ENCODE measurements at places on chromosomes 4 and X.

- no peaks in the 10 kb centered on the region for H3K27me3 ChIP-seq
- no peaks in the 10 kb centered on the region for H3K36me3 ChIP-seq
- no peak overlapping the region for H3K4me3 ChIP-seq
- no peak overlapping the region for H3K27ac ChIP-seq
Measured at GRCh38 chr4:182133033-182133432, 110.2 kb upstream of the TENM3 start.

DNA sequence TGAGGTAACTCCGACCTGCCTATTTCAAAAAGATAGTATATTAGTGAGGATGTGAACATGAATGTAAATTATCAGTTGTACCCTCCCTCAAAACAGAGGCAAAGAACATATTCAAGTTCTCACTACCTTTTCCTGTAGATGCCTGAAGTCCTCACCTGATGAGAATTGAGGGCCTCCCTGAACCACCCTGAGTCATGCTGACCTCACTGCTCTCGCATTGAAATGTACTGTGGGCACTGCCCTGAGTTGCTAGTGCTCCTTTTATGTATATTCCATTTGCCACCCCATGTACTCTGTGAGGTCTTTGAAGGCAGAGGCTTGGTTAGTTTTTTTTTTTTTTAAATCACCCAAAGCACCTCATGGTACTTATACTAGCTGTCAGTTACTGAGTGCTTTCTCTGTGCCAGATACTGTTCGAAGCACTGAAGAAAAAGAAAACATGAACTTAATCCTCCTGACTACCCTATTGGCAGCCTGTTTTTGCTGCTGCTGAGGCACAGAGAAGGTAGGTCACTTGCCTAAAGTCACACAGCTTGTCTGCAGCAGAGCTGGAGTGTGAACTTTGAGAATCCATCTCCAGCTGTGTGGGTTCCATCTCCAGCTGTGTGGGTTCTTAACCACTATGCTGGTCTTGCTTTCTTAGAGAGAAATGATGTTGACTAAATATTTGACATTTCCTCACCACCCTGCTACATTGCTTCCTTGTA is 253.1 kb upstream of the GPC4 start:
- H3K27me3 ChIP-seq = no peaks in the 10 kb centered on the region
- no peaks in the 10 kb centered on the region for H3K36me3 ChIP-seq
- H3K4me1 ChIP-seq = peaks cover 11% of the 10 kb centered on the region
- H3K27ac ChIP-seq = no peak overlapping the region
- H3K4me3 ChIP-seq = no peak overlapping the region
- peak; percentile 26 for DNase-seq

DNA sequence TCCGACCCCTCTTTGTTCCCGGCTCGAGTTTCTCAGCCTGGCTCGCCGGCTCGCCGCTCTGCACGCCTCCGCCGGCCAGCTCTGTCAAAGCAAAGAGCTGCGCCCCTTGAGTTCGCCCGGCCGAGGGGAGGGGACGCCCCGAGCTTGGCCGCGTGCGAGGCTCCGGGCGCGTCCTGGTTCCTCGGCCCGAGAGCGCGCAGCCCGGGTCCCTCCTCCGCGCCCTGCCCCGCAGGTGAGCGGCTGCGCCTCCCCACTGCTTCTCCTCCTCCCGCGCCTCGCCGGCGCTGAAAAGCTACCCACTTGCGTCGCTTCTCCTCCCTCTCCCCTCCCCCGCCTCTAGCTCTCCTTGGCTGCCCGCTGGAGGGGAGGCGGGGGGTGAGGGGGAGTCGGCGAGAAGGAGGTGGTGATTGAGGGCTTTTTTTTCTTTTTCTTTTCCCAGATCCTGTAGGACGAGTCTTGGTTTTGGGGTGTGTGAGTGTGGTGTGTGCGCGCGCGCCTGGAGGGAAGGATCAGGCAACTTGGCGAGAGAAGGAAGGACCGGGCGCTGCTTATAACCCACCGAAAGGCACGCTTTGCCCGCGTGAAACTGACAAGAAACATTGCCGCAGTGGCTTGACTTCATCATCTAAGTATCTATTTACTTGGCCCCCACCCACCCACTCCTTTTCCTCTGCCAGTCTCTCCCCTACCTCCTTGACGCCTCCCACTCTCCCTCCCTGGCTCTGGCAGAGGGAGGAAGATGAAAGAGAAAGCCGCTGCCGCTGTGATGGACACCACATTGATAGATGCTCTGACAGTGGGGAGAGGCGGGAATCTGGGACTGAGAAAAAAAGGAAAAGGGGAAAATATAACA is at the start of gene LEF1:
LEF1 (minus strand) TSS at position 262 of the 853 bp plus-strand sequence. CDS start 1,165 bp downstream, outside the sequence.
- no peak within 1 kb of the TSS for H3K27ac ChIP-seq
- H3K4me3 ChIP-seq = peak within 1 kb of the TSS; percentile 82
- DNase-seq = no peak

GRCh38 chr4:188781655-188782054 is 642.4 kb downstream of the TRIML1 start:
- H3K27ac ChIP-seq = no peak overlapping the region
- H3K36me3 ChIP-seq = no peaks in the 10 kb centered on the region
- no peaks in the 10 kb centered on the region for H3K27me3 ChIP-seq
- H3K4me3 ChIP-seq = no peak overlapping the region

GRCh38 chr4:69816236-69816635 is 43.7 kb downstream of the SULT1E1 start:
- H3K36me3 ChIP-seq = no peaks in the 10 kb centered on the region
- H3K4me1 ChIP-seq = no peaks in the 10 kb centered on the region
- H3K4me3 ChIP-seq = no peak overlapping the region
- no peaks in the 10 kb centered on the region for H3K27me3 ChIP-seq
- DNase-seq = no peak

- no peaks in the 10 kb centered on the region for H3K27me3 ChIP-seq
- no peak for DNase-seq
- H3K27ac ChIP-seq = peak overlapping the region; percentile 17
- H3K36me3 ChIP-seq = no peaks in the 10 kb centered on the region
Measured at GRCh38 chr4:156829201-156829873, 142.3 kb downstream of the PDGFC start.

Measured in Calu3 (cell line).